Activated T-helper 1 cell treated with anti-CD3 and anti-CD28 coated beads, Interleukin-12 subunit alpha, Interleukin-12 subunit beta, Interleukin-2, Interleukin-4 antibody, amounts not matched to agents 30 ng/mL and 10 ng/mL and 1 ng/mL, durations not matched to agents 14 hours and 24 hours and 36 hours (primary cell): ENCODE measurements at places on chromosomes 3 and 15.

DNA sequence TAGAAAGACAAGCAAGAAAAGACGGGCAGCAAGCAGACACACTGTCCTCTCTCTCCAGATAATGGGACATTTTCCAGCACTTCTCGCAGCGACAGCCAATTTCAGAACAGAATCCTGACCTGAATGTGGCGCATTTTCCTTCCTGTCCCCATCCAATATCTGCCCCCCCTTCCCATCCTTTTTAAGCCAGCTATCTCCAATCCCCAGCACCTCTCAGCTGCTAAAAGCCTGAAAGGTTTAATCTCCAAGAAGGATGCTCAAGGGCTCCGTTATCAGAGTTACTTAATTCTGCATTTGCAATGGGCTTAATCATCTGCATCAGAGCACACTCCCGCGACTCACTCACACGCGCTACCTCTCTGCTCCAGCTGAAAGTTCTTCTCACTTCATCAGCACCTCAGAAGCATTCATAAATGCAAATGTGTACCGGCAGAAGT, 50.5 kb downstream of the SRGAP3 start:
- DNase-seq: no peak

- no peak for DNase-seq
Measured at GRCh38 chr3:94967196-94967595, 904.3 kb downstream of the NSUN3 start.

DNA sequence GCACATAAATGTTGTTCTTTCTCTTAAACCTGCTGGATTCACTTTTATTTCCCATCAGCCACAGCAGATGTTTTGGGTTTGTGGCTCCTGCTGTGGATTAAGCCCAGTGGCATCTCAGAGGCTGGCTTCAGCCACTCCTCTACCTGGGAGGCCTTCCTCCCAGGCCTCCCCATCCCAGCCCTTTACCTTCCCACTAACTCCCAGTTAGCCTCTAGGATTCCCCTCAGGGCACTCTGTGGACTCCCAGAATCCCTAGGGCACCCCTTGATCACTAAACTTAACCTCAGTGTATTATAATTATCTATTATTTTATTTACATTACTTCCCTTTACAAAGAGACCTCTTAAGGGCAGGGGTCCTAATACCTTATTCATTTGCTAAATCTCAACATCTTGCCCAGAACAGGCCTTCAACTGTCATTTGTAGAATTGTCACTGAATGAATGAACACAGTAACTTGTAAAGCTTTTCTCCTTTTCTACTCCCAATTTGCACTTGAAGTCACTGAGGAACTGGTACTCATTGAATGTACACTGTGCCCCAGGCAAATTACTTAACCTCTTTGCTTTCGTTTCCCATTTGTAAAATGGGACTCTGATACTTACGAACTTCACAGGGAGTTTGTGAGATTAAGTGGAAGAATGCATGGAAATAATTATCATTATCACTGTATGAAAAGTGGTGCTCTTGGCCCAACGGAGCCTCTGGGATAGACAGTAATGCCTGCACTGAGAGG, 8.3 kb downstream of the CCDC13 start:
- DNase-seq: no peak

- DNase-seq: no peak
Measured at GRCh38 chr3:59644479-59645402, 594.9 kb upstream of the CFAP20DC start.

GRCh38 chr3:194687638-194688199, 2.0 kb downstream of the FAM43A start:
- DNase-seq: peak; percentile 68

- no peak for DNase-seq
Measured at GRCh38 chr15:75051711-75052110, 28.3 kb downstream of the PPCDC start.

- DNase-seq: no peak
Measured at GRCh38 chr15:67107014-67107812, 41.8 kb downstream of the SMAD3 start.

GRCh38 chr3:41200669-41201021, 1.3 kb downstream of the CTNNB1 start:
- DNase-seq: no peak

DNA sequence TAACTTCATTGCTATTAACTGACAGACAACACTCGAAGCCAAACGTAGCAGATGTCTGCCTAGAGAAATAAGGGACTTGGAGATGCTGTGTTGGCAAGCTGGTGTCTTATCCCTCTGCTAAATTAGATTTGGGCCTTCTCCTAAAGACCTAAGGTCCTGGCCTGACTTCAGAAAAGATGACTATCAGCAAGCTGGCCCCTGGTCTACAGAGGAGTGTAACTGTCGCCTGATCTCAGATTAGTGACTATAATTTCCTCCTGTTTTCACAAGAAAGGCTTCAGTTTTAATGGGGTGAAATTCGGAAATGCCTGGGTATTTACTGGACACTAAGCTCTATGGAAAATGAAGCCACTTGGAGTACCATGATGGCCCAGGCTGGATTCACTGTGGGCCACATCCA, 53.1 kb upstream of the SLC7A14 start:
- no peak for DNase-seq

GRCh38 chr3:184389384-184389783, 9.5 kb downstream of the CHRD start:
- DNase-seq: no peak

DNA sequence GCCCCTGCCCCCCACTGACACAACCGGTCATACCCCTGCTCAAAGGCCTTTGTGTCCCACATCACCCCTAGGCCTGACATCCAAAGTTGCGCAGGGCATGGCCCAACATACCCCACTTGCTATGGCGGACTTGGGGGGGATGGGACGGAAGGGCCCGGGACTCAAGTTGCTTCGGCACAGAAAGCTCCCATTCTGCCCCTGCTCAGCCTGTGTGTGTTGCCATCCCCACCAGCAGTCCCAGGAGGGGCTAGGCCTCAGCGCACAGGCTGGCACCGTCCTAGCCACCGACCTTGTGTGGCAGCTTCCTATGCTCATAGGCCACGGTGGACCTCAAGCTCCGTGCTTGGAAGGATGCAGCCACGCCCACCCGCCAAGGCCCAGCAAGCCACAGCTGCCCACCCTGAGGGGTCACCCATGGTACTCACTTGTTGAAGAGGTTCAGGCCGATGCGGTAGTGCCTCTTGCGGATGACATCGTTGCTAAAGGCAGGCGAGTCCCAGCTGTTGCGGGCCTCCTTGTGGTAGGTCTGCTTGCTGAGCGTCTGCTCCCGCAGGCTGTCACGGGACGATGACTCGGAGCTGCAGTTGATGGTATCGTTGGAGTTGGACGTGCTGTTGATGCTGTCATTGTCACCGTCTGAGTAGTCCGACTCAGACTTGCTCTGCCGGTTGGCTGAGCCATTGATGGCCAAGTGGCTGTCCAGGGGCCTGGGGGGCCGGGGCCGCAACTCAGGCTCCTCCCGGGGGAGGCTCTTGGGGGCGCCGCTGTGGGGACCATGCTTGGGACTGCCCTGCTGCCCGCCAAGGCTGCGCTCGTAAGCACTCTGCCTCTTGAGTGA, 93.9 kb upstream of the RPL32 start:
- DNase-seq: no peak

- DNase-seq: no peak
Measured at GRCh38 chr3:52925405-52926313, 28.3 kb upstream of the STIMATE start.

DNA sequence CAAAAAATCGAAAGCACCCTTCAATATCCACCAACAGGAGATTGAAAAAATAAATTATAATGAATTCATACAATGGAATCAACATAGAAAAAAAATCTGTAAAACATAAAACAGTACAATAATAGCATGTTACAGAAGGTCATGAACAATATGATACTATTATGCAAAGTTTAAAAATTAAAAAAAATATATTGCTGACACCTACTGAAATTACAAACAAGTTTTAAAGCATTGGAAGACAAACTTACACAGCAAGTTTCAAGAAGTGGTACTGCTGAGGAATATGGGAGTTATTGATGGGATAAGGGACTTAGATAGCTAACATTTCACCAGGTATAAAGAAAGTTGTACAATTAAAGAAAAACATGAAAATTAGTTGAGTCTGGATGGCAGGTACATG, 89.4 kb downstream of the EFL1 start:
- no peak for DNase-seq

DNA sequence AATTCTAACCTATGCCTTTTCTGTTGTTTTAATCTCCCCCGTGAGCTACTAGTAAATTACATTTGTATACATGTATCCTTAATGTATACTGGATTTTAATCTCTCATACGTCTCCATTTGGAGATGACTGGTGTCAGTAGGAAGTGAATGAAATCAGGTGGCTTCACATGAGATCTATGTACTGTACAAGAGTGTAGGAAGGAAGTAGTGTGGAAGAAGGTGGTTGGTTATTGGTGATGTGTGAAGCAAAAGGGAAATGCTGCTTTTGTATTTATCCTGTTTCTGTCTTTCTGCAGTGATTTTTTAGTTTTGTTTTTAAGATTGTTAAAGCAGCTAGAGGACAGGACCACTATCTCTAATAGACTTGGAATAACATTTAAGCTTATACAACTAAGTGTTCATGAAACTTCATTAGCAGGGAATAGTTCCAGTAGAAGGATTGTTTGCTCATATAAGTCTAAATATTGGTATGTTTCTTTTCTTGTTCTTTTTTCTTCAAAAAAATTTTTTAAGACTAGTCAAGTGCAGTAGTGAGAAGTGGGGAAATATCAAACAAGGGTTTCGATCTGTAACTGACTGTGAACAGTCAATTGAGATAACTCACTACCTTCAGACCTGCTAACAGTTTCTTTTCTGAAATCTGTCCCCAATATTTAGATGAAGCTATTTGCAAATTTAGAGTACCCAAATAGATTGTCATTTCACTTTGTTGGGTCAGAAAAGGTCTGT, 15.3 kb downstream of the SNX1 start:
- DNase-seq: no peak

GRCh38 chr3:124556636-124557035, 173.6 kb upstream of the UMPS start:
- no peak for DNase-seq

GRCh38 chr3:99852851-99853250, 35.2 kb downstream of the CMSS1 start:
- no peak for DNase-seq

GRCh38 chr15:90957031-90957790, 2.5 kb downstream of the RCCD1 start:
- no peak for DNase-seq

DNA sequence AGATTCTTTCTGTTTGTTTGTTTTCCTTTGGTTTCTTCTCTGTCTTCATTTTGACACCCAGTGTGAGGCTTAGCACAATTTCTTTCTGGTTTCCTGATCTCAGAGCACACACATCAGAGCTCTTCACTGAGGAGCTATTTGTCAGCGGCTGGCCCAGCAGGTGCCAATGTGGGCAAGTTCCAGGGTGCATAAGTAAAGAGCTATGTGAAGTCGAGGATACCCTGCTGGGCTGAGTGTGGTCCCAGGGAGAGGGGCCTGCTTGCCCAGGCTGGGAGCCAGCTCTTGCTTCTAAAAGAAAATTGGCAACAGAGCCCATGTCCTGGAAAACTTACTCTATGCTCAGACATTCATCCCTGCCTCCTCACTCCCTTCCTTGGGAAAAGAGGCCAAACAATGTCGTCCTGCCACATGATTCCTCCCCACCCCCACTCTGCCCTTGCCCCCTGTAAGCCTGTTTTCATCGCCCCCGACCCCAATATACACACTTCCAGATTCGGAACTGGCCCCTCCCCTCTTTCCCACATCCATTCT, 101.2 kb downstream of the ST8SIA2 start:
- DNase-seq: no peak

- no peak for DNase-seq
Measured at GRCh38 chr3:100087198-100087597, 27.1 kb downstream of the FILIP1L start.

GRCh38 chr3:63972196-63972595, 51.1 kb downstream of the PSMD6 start:
- DNase-seq: no peak

GRCh38 chr3:150607267-150608065, 4.3 kb downstream of the SELENOT start:
- no peak for DNase-seq

GRCh38 chr3:81581966-81582599, 179.4 kb downstream of the GBE1 start:
- no peak for DNase-seq

GRCh38 chr3:163935411-163935810, 1142.9 kb downstream of the SI start:
- DNase-seq: no peak

GRCh38 chr3:149969940-149970715, 567 bp downstream of the PFN2 start:
- peak; percentile 56 for DNase-seq

GRCh38 chr3:18410205-18410604, 14.9 kb downstream of the SATB1 start:
- no peak for DNase-seq

- no peak for DNase-seq
Measured at GRCh38 chr15:51768018-51768417, 16.6 kb downstream of the TMOD2 start.

DNA sequence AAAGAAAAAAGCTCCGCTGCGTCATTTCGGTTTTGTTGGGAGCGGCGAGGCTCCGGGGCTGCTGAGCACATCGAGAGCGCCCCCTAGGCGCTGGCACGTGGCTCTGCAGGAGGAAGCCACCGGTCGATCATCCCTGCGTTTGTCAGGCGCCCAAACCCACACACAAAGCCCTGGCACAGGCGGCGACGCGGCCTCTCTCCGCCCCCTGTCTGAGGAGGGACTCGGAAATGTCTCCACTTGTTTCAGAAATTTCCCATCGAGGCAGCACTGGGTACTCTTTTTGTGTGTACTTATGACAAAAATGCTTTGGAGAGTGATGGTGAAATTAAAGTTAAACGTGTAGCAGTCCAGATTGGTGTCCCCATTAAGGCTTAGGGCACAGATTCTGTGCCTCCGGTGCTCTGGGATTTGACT, 407.3 kb upstream of the ONECUT1 start:
- DNase-seq: peak; percentile 28

DNA sequence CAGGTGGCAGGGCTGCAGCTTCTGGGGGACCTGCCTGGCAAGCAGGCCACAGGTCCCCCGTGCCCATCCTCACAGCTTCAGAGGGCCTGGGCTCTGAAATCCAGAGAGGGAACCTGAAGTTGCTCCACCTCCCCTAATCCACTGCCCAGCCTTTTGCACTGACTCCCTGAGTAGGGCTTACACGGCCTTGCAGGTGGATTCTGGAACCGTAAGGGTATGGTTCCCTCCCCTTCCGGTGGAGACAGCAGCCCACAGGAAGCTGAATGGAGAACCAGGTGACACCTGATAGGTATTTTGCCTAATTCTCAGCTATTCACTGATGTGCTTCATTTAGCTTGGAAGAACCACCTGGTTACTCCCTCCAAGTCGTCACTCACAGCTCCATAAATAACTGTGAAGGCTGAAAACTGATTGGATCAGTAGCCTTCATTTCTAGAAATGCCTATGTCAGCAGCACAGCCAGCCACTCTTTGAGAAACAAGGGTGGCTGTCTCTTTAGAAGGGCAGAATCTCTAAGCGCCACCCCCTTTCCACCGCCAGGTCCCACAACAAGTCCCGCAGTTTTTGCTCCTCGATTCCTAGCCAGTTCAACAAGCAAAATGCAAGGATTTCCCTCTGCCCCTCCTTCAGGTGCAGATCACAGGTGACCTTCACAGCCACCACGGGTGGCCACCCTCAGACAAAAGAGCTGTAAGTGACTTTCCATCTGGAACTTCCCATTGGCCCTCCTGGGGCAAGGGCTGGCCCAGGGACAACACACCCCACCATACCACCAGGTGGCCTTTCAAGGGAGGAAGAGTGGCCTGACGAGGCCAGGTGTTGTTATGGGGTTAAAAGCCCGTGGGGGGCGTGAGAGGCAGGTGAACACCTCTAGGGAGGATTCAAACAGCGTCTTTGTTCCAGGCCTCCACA, 112.9 kb downstream of the SEC22A start:
- no peak for DNase-seq

GRCh38 chr3:14879211-14879874, 60.6 kb downstream of the FGD5 start:
- no peak for DNase-seq

- no peak for DNase-seq
Measured at GRCh38 chr3:124407260-124407659, 323.0 kb upstream of the UMPS start.
